ENCODE measurements at places on chromosomes 1 and 21.

DNA sequence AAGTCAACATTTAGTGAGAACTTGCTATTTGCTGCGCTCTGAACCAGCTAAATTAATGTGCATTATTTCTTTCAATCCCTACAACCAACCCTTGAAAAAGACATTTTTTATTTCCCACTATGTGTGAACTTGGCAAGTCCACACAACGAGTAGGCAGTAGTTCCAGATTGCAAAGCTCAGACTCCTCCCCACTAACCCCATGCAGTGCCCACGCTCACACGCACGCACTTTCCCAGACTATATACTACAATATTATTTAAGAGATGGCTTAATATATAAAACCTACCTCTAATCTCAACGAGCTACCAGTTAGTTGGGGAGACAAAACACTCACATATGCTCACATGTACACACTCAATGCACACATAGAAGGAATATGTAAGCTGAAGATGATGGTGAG is 671.2 kb downstream of the LMO4 start:
- DNase-seq = no peak

DNA sequence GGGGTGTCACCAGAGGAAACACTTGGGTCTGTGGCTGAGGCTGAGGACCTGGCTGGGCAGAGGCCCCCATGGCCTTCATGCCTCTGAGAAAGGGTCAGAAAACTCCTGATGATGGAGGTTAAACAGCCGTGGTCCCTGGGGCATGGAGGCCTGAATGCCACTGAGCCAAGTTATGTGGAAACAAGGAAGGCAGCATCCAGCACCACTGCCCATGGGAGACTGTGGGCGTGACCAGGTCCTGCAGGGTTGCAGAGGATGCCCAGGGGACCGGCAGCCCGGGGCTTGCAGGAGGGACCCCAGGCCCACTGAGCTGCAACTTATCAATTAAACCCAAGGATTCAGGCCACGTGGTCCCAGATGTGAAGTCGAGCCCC is 18.9 kb upstream of the COL6A2 start:
- DNase-seq = no peak

GRCh38 chr1:95193591-95193990 is 40.4 kb upstream of the RWDD3 start:
- no peak for DNase-seq

DNA sequence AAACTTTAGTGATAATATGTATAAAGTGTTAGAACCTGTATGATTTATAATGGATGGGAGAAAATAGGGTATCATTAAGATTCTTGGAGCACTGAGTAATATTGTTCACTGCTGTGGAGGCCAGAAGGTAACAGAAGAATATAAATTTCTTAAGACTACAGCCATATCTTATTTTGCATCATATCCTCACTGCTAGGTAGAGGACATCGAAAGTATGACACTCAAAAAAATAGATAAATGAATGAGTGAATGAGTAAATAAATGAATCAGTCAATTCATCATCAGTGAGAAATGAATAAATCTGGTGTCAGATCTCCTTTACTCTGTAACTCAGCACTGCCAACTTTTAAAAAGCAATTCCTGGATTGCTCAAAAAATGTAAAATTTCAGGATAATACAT is 33.2 kb downstream of the RGS13 start:
- no peak for DNase-seq

DNA sequence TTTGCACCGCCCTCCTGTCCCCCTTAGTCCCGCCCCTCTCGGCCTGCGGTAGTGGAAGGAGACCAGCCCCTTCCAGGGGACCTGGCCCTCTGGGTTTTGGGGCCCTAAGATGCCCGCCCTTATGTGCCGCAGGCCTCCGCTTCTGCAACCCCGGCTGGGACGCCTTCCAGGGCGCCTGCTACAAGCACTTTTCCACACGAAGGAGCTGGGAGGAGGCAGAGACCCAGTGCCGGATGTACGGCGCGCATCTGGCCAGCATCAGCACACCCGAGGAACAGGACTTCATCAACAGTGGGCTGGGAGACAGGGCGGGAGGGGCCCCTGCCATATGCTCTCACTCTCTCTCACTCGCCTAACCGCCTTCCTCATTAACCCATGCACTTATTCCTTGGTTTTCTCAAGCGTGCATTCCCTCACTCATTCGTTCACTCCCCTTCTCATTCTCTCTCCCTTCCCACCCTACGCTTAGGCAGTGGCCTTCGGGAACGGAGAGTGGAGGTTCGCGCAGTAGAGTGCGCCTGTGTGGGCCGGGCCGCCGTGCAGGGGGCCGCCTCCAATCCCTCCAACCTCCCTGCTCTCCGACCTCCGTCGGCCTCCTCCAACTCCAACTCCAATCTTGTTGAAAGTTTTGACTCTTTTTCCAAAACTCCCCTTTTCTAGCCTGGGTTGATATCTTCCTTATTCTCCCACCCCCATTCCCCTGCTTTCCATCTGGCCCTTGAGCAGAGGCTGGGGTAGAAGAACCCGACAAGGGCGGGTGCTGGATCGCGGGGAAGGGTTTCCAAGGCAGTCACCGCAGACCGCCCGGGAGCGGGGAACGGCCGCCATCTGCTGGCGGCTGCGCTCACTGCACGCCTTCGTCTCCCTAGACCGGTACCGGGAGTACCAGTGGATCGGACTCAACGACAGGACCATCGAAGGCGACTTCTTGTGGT is 15.2 kb downstream of the BCAN start:
- no peak for DNase-seq

- no peak for DNase-seq
Observed at GRCh38 chr1:107076841-107077240, 20.4 kb downstream of the PRMT6 start.

DNA sequence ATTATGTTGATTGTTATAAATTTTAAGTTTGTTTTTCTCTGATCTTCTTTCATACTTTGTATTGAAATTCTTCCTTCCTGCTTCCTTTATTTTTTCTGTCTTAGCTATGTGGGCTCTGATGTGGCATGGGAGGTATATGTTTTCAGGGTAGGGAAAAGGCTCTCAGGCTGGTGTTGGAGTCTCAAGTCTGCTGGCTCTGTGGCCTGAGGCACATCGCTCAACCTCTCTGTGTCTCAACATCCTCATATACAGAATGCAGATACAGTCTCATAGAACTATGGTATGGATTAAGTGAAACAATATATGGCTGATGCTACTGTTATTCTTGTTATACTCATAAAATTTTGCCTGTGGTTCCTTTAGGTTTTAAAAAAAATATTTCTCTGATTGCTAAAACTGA is 105.9 kb downstream of the KCNN3 start:
- DNase-seq = no peak

GRCh38 chr1:204896023-204896422 is 25.4 kb downstream of the NFASC start:
- DNase-seq = no peak

DNA sequence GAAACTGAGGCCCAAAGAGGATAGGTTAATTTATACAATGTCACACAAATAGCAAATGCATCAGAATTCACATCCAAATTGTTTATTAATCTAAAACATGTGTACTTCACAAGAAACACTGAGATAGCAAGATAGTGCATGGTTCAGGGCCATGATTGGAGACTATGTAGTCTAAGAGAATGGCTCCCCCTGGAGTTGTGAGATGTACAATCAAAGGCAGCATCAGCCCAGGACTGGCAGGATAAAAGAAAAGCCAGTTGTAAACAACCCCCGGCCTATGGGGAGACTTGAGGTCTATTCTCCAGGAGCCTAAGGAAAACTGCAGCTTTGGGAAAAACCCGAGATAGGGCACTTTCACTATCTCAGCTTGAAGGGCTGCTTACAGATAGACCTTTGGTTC is 511.0 kb downstream of the OMA1 start:
- DNase-seq = no peak

DNA sequence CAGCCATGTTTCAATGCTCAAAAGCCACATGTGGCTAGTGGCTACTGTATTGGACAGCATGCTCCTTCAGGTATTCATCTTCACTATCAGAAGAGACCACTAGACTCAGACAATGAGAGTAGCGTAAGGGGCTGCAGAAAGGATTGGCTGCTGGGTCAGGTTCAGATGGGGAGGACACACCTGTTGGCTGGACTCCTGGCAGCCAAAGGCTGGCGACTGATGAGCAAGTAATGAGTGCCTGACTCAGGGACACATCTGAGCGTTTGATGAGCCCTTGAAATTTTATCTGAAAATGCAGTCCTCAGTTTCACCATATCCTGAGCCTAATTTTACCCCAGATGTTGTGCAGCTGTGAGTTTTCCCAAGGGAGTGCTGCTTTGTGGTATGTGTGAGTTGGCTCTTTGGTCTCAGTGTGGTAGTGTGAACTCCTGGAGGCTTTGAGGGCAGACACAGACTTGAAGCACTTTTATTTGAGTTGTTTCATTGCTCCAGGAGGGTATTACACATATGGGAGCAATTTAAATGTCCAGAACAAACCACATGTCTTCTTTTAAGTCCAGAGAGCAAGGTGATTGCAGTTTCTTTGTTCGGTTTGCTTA is 9.6 kb downstream of the ST6GALNAC3 start:
- DNase-seq = no peak

- DNase-seq = no peak
Observed at GRCh38 chr1:202126426-202126825, 3.7 kb downstream of the GPR37L1 start.

DNA sequence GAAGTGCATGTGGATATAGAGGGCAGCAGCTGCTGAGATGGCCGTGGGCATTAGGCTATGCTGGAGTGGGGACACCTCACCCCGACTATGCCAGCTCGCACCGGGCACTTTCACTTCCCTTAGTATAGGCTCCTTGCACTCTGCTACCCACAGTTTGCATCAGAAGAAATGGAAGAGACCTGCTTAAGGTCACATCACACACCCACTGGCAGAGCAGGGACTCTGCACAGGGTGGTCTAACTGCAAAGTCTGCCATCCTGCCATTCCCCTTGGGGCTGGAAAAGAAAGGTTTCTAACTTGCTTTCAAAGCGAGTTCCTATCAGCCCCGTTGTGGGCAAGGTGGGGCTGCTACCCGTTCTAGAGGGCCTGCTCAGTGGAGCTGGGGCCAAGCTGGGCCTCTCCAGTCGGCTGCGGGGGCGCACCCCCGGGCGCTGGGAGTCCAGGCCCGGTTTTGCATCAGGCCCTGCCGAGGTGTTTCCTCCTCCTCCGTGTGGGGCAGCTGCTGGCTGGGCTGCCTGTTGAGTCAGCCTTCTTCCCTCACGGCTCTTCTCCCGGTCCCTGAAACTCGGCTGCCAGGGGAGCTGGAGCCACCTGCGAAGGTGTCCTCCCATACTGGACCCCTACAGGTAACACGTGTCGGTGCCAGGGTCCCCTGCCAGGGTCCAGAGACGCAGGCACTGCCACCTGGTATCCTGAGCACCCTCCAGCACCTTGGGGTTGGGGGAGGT is at the start of gene SYTL1:
TSS of gene SYTL1 (plus strand) at position 498 of the 728 bp plus-strand sequence. CDS start 3,313 bp downstream, outside the sequence.
- DNase-seq = no peak

DNA sequence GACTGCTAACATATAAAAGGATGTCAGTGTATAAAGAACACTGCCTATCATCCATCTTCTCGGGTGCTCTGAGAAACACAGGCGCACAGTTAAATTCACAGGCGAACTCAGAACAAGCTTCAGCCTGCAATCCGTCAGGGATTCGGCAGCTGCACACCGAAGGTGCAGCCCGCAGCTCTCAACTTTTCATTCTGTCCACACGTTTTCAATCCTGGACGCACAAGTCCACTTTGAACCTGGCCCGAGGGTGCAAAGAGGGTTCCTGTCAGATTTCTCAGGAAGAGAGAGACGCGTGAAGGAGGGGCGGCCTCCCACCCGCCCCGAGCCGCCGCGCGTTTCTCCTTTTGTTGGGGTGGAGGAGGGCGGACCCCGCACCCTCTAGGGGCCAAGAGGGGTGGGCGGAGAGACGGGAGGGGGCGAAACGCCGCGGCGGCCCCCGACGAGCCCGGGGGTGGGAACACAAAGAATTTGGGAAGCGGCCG is 724 bp downstream of the DOCK7 start:
- DNase-seq = peak; percentile 58

GRCh38 chr21:16663436-16663835 is 849.4 kb upstream of the CXADR start:
- no peak for DNase-seq

DNA sequence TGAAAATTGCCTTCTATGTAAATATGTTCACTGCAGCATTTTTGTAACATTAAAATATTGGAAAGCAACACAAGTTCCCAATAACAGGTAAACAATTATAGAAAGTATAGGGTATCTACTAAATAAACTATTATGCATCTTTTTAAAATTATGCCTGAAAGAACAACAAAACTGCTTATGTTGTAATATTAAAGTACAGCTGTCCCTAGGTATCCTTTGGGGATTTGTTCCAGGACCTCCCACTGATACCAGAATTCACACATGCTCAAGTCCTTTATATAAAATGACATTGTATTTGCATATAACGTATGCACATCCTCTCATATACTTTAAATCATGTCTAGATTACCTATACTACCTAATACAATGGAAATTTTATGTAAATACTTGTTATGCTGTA is 121.8 kb upstream of the TNFSF4 start:
- DNase-seq = no peak

DNA sequence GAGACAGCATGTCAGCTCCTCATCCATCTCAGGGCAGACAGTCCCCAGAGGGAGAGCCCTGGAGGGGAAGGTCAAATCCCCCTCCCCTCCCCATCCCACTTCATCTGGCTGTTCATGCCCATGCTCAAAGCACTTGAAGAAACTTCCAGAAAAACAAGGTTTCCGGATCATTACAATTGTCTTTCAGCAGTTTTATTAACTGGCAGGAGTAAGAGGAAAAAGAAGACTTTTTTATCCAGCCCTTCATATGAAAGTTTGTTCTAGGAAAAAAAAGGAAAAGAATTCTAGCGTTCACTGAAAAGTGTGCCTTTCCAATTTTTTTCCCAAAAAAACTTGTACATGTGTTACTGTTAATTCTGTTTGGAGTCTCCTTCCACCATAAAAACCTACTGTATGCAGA is 145.7 kb upstream of the TIAM1 start:
- no peak for DNase-seq

DNA sequence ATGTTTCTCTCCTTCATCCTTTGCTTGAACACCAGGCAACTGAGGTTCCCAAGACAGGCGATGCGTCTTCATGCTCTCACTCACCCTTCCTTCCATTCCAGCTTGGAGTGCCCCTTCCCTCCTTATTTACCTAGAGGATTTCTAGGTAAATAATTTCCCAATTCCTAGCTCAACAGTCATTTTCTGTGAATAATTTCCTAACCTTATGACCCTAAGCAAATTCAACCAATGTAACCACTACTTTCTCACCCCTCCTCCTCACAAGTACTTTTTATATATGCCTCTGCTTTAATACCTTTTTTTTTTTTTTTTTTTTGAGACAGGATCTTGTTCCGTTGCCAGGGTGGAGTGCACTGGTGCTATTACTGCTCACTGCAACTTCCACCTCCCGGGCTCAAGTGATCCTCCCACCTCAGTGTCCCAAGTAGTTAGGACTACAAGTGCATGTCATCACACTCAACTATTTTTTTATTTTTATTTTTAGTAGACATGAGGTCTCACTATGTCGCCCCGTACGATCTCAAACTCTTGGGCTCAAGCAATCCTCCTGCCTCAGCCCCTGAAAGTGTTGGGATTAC is 86.7 kb downstream of the USP24 start:
- DNase-seq = peak; percentile 5

GRCh38 chr1:209190591-209191261 is 392.8 kb upstream of the CAMK1G start:
- DNase-seq = no peak

- no peak for DNase-seq
Observed at GRCh38 chr1:232033285-232033684, 406.7 kb downstream of the DISC1 start.
